ENCODE measurements at places on chromosomes 5 and 9.
A peak's percentile ranks its signal among the peaks of the same experiment; 100 is the strongest.

- no peaks in the 10 kb centered on the region for H3K4me1 ChIP-seq
- peaks cover 5% of the 10 kb centered on the region for H3K27me3 ChIP-seq
- DNase-seq = no peak
- no peak overlapping the region for H3K4me3 ChIP-seq
Measured at GRCh38 chr5:158049459-158049858, 190.5 kb upstream of the CLINT1 start.

- no peaks in the 10 kb centered on the region for H3K36me3 ChIP-seq
- H3K4me3 ChIP-seq = no peak overlapping the region
- no peak for DNase-seq
- no peak overlapping the region for H3K27ac ChIP-seq
- H3K4me1 ChIP-seq = peaks cover 14% of the 10 kb centered on the region
Measured at GRCh38 chr5:127076315-127077129, 3.2 kb upstream of the C5orf63 start.

DNA sequence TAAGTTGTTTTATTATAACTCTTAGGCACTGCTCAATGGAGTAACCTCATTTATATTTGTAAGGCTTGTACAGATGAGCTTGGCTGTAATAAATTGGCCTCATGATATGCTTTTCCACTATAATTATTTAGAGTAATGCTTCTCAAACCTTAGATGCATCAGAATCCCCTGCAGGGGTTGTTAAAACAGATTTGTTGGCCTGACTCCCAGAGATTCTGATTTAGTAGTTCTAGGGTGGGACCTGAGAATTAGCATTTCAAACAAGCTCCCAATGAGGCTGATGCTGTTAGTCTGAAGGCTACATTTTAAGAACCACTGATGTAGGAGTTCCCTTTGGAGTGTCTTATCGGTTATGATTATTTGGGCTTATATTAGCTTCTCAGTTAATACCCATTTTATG is 38.2 kb upstream of the ARSB start:
- peaks cover 46% of the 10 kb centered on the region for H3K27me3 ChIP-seq
- H3K27ac ChIP-seq = no peak overlapping the region
- no peak overlapping the region for H3K4me3 ChIP-seq
- no peaks in the 10 kb centered on the region for H3K36me3 ChIP-seq
- no peak for DNase-seq

GRCh38 chr5:176995896-176996767 is 10.4 kb downstream of the UIMC1 start:
- H3K27me3 ChIP-seq = no peaks in the 10 kb centered on the region
- DNase-seq = no peak
- peak overlapping the region; percentile 22 for H3K27ac ChIP-seq
- peaks cover 37% of the 10 kb centered on the region for H3K4me1 ChIP-seq

- peaks cover 27% of the 10 kb centered on the region for H3K4me1 ChIP-seq
- H3K36me3 ChIP-seq = peaks cover 13% of the 10 kb centered on the region
- H3K27me3 ChIP-seq = no peaks in the 10 kb centered on the region
- H3K27ac ChIP-seq = peak overlapping the region; percentile 42
- H3K4me3 ChIP-seq = no peak overlapping the region
- DNase-seq = no peak
Measured at GRCh38 chr5:43075319-43076293, 35.5 kb upstream of the ANXA2R start.

DNA sequence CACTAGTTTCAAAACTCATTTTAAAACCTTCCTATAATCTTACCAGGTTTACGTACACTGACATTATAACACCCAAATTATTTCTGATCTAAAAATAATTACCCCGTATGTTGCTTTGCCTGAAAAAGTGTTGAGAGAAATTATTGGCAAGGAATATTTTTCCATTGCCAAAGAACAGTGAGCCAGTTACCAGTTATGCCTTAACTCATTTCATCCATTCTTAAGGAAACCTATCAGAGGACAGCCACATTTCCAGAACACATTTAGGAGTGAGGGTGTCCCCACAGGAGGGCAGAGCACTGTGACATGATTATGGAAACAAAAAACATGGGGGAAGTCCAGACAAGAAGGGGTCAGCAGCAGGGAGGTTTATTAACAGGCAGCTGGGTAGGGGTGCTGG is 52.2 kb downstream of the GABBR2 start:
- H3K36me3 ChIP-seq = no peaks in the 10 kb centered on the region
- H3K4me3 ChIP-seq = no peak overlapping the region
- no peak overlapping the region for H3K27ac ChIP-seq
- H3K27me3 ChIP-seq = peaks cover 5% of the 10 kb centered on the region

GRCh38 chr9:114505187-114506081 is at the start of gene WHRN:
Gene WHRN, minus strand, starts transcription at chr9:114505473. Its CDS starts 672 bp downstream, at chr9:114504801.
- no peaks in the 10 kb centered on the region for H3K36me3 ChIP-seq
- H3K4me1 ChIP-seq = peaks cover 5% of the 10 kb centered on the region
- H3K27ac ChIP-seq = no peak within 1 kb of the TSS
- peaks cover 15% of the 10 kb centered on the region for H3K27me3 ChIP-seq
- peak within 1 kb of the TSS; percentile 76 for H3K4me3 ChIP-seq

DNA sequence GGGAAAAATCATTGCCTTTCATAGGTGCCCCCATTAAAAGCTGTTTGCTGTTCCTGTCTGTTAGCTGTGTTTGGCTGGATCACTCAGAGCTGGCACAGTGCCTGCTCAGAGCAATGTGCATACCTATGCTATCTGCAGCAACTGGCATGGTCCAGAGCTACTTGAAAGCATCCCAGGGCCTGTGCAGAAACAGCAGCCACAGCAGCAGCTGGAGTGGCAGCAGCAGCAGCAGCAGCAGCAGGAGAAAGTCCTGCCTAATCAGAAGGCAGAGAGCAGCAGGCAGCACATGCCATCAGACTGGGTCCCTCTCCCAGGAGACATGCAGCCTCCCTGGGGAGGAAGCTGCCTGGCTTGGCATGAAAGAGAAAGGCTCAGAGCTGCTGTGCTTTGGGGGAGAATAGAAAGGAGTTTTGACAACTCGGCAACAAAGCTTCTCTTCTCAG is 243.8 kb upstream of the WWC1 start:
- no peak for DNase-seq
- no peaks in the 10 kb centered on the region for H3K36me3 ChIP-seq
- no peak overlapping the region for H3K4me3 ChIP-seq
- no peaks in the 10 kb centered on the region for H3K4me1 ChIP-seq
- no peaks in the 10 kb centered on the region for H3K27me3 ChIP-seq
- H3K27ac ChIP-seq = no peak overlapping the region

GRCh38 chr9:2466703-2467102 is 154.9 kb upstream of the VLDLR start:
- no peak overlapping the region for H3K4me3 ChIP-seq
- peaks cover 2% of the 10 kb centered on the region for H3K4me1 ChIP-seq
- no peak for DNase-seq
- no peaks in the 10 kb centered on the region for H3K36me3 ChIP-seq
- H3K27me3 ChIP-seq = peaks cover 15% of the 10 kb centered on the region
- no peak overlapping the region for H3K27ac ChIP-seq

DNA sequence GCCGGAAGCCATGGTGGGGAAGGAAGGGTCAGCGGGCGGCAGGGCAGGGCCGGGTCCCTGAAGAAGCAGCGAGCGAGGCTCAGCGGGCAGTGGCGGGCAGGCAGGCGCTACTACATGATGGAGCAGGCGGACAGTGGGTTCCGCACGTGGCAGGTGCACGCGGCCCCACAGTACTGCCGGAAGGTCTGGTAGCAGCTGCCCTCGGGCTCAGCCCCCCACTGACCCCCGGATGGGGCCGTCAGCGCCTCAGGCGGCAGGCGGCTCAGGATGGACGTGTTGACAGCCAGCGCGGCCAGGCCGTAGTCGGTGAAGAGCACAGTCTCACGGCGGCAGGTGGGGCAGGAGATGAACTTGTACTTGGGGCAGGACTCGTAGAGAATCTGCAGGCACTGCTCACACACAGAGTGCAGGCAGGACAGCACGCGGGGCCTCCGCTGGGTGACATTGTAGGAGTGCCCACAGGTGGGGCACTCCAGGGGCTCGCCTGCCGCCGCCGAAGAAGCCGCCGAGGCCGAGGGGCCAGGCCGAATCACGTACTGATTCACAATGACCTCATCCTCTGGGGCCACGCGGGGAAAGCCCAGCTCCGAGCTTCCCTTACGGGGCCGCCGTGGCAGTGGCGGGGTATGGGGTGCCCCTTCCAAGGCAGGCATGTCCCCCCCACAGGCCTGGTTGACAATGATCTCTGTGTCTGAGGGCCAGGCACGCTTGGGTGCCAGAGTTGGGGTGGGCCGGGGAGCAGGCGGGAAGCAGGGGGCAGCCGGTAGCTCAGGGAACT is 1.5 kb downstream of the RNF208 start:
- no peaks in the 10 kb centered on the region for H3K36me3 ChIP-seq
- no peak overlapping the region for H3K27ac ChIP-seq
- no peaks in the 10 kb centered on the region for H3K27me3 ChIP-seq
- no peak for DNase-seq
- peaks cover 4% of the 10 kb centered on the region for H3K4me1 ChIP-seq
- peak overlapping the region; percentile 40 for H3K4me3 ChIP-seq

- H3K4me3 ChIP-seq = no peak overlapping the region
- no peak for DNase-seq
- no peaks in the 10 kb centered on the region for H3K4me1 ChIP-seq
Measured at GRCh38 chr5:117434254-117434653, 859.6 kb upstream of the SEMA6A start.

GRCh38 chr5:93425096-93425495 is 155.9 kb downstream of the NR2F1-AS1 start:
- H3K27ac ChIP-seq = no peak overlapping the region
- peaks cover 5% of the 10 kb centered on the region for H3K27me3 ChIP-seq
- DNase-seq = no peak
- no peaks in the 10 kb centered on the region for H3K36me3 ChIP-seq
- no peaks in the 10 kb centered on the region for H3K4me1 ChIP-seq

DNA sequence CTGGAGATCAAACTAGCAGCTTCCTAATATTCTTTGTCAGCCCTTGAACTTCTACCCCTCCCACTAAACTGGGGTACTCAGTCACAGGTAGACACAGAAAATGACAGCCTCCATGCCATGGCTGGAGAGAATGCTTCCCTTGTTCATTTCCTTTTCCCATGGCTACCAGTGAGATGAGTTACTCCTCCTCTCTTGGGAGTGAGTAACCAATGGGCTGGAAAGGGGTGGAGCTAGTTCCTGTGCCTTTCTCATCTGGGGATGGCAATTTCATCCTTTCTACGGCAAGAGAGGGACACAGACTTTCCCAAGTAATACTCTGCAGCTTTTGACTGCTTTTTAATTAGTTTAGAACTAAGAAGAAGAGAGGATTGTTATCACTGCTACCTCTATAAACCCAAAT is 1045.6 kb upstream of the WWC1 start:
- DNase-seq = no peak
- H3K27me3 ChIP-seq = no peaks in the 10 kb centered on the region
- H3K4me1 ChIP-seq = no peaks in the 10 kb centered on the region
- no peak overlapping the region for H3K27ac ChIP-seq
- no peak overlapping the region for H3K4me3 ChIP-seq

GRCh38 chr5:82863266-82863665 is 213.9 kb downstream of the TMEM167A start:
- H3K27ac ChIP-seq = no peak overlapping the region
- H3K4me1 ChIP-seq = no peaks in the 10 kb centered on the region
- no peaks in the 10 kb centered on the region for H3K27me3 ChIP-seq
- no peaks in the 10 kb centered on the region for H3K36me3 ChIP-seq
- no peak for DNase-seq
- no peak overlapping the region for H3K4me3 ChIP-seq

DNA sequence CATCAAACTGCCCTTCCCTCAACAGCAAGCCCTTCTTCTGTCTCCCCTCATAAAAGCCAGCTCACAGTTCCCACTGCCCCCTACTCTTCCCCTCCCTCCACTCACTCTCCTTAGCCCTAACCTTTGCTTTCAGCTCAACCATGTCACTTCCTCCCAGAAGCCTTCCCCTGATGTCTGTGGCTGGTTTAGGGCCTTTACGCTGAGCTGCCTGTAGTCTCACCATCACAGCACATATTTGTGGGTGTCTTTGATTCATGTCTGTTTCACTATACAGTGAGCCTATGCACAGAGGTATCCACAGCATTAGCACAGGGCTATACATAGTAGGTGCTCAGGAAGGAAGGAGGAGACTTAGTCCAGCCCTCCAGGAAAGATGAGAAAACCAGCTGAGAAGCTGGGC is 34.7 kb downstream of the C9orf50 start:
- H3K27ac ChIP-seq = peak overlapping the region; percentile 2
- H3K27me3 ChIP-seq = no peaks in the 10 kb centered on the region
- no peaks in the 10 kb centered on the region for H3K36me3 ChIP-seq
- H3K4me3 ChIP-seq = no peak overlapping the region
- no peak for DNase-seq

GRCh38 chr9:114002271-114002985 is 75.7 kb downstream of the AMBP start:
- no peak overlapping the region for H3K27ac ChIP-seq
- no peaks in the 10 kb centered on the region for H3K4me1 ChIP-seq
- H3K27me3 ChIP-seq = no peaks in the 10 kb centered on the region
- H3K4me3 ChIP-seq = no peak overlapping the region
- DNase-seq = no peak

DNA sequence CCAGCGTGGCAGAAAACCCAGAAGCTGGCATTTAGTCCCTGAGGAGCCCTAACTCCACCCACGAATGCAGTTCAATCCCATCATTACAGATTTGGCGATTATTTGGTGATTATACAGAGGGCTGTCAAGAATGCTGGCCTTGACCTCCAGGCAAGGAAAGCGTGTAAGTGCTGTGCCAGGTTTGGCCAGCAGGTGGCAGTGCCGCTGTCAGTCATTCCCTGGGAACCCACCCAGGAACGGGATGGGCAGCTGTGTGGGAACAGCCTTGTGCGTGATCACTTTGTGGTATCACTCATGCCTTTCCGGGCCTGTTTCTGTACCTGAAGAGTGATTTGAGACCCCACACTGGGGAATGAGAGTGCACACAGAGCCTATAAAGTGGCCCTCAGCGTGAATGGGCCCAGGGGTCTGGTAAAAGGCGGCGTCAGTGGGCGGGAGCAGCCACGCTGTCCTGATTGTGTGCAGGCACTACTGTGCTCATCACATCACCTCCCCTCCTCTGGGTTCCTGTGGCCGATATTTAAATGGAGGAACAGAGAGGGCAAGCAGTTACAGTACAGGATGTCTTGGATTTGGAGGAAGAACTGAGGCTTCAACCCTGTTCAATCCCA is 215.6 kb downstream of the ROR2 start:
- peaks cover 3% of the 10 kb centered on the region for H3K27me3 ChIP-seq
- no peaks in the 10 kb centered on the region for H3K4me1 ChIP-seq
- H3K27ac ChIP-seq = no peak overlapping the region
- peak; percentile 71 for DNase-seq

DNA sequence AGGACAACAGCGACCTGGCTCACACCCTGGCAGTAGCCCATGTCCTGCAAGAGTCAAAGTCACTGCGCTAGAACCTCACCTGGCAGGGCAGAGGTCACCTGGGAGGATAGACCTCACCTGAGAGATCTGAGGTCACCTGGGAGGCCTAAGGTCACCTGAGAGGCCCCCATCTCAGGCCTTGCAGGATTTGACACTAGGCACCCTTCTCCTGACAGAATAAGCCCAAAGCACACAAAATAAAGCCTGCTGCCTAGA is 75.2 kb upstream of the SPTLC1 start:
- no peaks in the 10 kb centered on the region for H3K4me1 ChIP-seq
- no peaks in the 10 kb centered on the region for H3K36me3 ChIP-seq
- no peak for DNase-seq
- H3K27me3 ChIP-seq = no peaks in the 10 kb centered on the region
- H3K4me3 ChIP-seq = no peak overlapping the region

All from activated naive CD4-positive, alpha-beta T cell treated with anti-CD3 and anti-CD28 coated beads for 36 hours (primary cell).